IgD-negative memory B cell (primary cell): ENCODE measurements at places on chromosomes 13 and 19. TPM values are rescaled to one million over a fixed set of nuclear protein-coding genes. Genes with fewer than 3 reads are reported as not detected.

The PRRG2 gene
- 0.26 TPM for polyA plus RNA-seq

The ZNF440 gene
- 1.7 TPM for polyA plus RNA-seq

The R3HDM4 gene
- 322 TPM for polyA plus RNA-seq

The RPL36 gene
- polyA plus RNA-seq = 2,640 TPM

The C5AR1 gene
- 0.30 TPM for polyA plus RNA-seq

The IGFL2 gene
- not detected for polyA plus RNA-seq

The FSD1 gene
- 0.58 TPM for polyA plus RNA-seq

The EFNB2 gene
- 0.10 TPM for polyA plus RNA-seq

The CACNA1A gene
- polyA plus RNA-seq = 3.1 TPM

The CPB2 gene
- 0.14 TPM for polyA plus RNA-seq

The HCST gene
- 118 TPM for polyA plus RNA-seq

The PSG11 gene
- polyA plus RNA-seq = not detected

The GRIK5 gene
- not detected for polyA plus RNA-seq

The ZNF223 gene
- polyA plus RNA-seq = 1.5 TPM

The STX10 gene
- polyA plus RNA-seq = 52.8 TPM

The LIPE gene
- polyA plus RNA-seq = 15.0 TPM

The RGL3 gene
- 2.4 TPM for polyA plus RNA-seq

The CEACAM21 gene
- polyA plus RNA-seq = 30.8 TPM

The ZNF91 gene
- polyA plus RNA-seq = 32.3 TPM

The ZNF99 gene
- not detected for polyA plus RNA-seq

The PSMD8 gene
- polyA plus RNA-seq = 191 TPM

The DIS3 gene
- 16.3 TPM for polyA plus RNA-seq

The ZNF284 gene
- polyA plus RNA-seq = 0.69 TPM

The SULT2A1 gene
- not detected for polyA plus RNA-seq

The ZNF709 gene
- polyA plus RNA-seq = 2.6 TPM

The ELANE gene
- not detected for polyA plus RNA-seq

The ITGBL1 gene
- not detected for polyA plus RNA-seq

The ZNF382 gene
- 7.9 TPM for polyA plus RNA-seq

The KIR2DL4 gene
- not detected for polyA plus RNA-seq

The SIAH3 gene
- not detected for polyA plus RNA-seq

The BRME1 gene
- not detected for polyA plus RNA-seq
